Ureter (tissue), 1 donor: ENCODE measurements at places on chromosomes 6 and 20.

- DNase-seq = no peak
Observed at GRCh38 chr6:37838219-37838921, 18.8 kb downstream of the ZFAND3 start.

DNA sequence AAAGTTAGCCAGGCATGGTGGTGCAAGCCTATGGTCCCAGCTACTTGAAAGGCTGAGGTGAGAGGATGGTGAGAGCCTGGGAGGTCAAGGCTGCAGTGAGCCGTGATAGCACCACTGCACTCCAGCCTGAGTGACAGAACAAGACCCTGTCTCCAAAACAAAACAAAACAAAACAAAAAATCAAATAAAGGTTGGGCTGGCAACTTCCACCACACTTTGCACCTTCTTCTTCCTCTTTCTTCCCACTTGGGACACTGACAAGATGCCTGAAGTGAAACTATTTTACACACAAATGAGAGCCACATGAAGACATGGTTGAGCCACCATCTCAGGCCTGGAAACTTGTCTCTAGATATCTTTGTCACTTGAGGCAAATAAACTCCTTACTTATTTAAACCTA, 53.8 kb upstream of the CCDC28A start:
- DNase-seq = no peak

DNA sequence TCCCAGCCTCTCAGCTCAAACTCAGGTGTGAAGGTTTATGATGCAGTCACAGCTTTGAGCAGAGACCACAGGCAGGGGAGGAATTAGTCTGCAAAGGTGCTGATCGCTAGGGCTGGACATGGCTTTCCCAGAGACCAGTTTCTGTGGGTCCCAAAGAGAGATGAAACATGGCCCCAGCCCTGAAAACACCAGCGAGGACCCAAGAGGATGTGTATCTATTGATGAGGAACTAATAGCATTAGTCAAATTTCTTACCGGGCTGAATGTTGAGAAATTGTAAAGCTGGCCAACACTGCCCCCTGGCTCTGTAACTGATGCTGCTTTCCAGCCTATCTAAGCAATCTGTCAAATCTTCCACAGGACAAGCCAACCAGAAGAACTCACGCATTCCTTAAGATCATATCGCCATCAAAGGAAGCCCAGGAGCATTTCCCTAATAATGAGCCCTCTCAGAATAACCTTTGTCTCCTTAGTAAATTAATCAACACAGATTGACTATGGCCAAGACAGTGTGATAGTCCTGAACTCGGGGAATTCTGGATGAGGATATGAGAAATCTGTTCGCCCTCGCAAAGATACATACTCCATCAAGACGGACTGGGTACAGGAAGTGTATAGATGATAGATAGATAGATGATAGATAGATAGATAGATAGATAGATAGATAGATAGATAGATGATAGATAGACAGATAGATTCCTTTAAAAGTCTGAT, 7.8 kb upstream of the ACSS1 start:
- DNase-seq = no peak

DNA sequence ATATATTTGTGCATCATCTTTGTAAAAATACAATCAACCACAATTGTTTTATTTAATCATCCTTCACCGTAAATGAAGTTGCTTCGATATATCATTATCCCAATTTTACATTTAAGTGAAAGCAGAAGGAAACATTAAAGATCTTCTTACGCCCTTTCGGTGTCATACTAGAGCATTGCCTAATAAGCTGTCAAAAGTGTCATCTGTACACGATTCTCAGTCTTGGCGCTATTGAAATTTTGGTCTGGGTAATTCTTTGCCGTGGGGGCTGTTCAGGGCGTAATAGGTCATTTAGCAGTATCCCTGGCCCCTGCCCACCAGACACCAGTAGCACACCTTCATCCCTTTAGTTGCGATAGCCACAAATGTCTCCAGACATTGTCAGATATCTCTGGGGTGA, 40.4 kb upstream of the TMEM170B start:
- DNase-seq = no peak

DNA sequence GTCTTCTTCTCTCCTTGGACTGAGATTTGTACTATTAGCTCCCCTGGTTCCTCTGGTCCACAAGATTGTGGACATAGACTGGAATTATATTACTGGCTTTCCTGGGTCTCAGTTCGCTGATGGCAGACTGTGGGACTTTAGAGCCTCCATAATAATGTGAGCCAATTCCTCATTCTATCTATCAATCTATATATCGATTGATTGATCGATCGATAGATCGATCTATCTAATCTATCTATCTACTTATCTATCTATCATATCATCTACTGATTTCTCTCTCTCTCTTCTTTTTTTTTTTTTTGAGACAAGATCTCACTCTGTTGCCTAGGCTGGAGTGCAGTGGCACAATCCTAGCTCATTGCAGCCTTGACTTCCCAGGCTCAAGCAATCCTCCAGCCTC, 51.5 kb upstream of the DDR1 start:
- DNase-seq = no peak
